Heart left ventricle (tissue), 16 donors: ENCODE measurements at places on chromosomes 12 and 14. TPM values are rescaled to one million over a fixed set of nuclear protein-coding genes. Genes with fewer than 3 reads are reported as not detected.

KRT75 gene
- not detected for total RNA-seq

SERPINA10 gene
- total RNA-seq: not detected

- no peak overlapping the region for H3K4me3 ChIP-seq
- no peaks in the 10 kb centered on the region for H3K36me3 ChIP-seq
- peaks cover 4% of the 10 kb centered on the region for H3K4me1 ChIP-seq
- no peak overlapping the region for H3K27ac ChIP-seq
- no peaks in the 10 kb centered on the region for H3K27me3 ChIP-seq
Observed at GRCh38 chr14:49975276-49975675, 82.4 kb downstream of the ARF6 start.

- H3K27me3 ChIP-seq: no peaks in the 10 kb centered on the region
- H3K4me1 ChIP-seq: no peaks in the 10 kb centered on the region
- DNase-seq: no peak
- H3K4me3 ChIP-seq: no peak overlapping the region
- no peak overlapping the region for H3K27ac ChIP-seq
Observed at GRCh38 chr12:7833831-7834230, 38.9 kb downstream of the SLC2A14 start.
